Femur (tissue), 1 donor: ENCODE measurements at places on chromosomes 2 and 18.
A peak's percentile ranks its signal among the peaks of the same experiment; 100 is the strongest.

GRCh38 chr2:187920511-187920910 is 366.3 kb upstream of the TFPI start:
- DNase-seq = no peak

DNA sequence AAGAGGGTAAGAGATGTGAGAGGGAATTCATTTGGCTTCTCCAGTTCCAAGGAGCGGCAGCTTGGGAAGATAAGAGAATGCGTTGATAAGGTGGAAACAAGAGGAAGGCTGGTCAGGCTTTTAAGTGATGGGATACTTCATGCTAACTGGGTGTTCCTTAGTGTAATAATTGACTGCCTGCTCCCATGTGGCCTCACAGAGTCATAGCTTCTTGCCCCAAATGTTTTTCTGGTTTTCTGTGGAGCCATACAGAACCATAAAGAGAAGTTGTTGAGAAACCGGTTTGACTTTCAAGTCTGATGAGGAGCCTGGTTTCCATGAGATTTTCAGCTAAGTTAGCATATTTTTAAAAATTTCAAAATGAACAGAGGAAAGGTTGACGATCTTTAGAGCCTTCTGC is 97.5 kb upstream of the ZFP36L2 start:
- no peak for DNase-seq

- DNase-seq = no peak
Observed at GRCh38 chr18:10349561-10349960, 104.9 kb upstream of the APCDD1 start.

DNA sequence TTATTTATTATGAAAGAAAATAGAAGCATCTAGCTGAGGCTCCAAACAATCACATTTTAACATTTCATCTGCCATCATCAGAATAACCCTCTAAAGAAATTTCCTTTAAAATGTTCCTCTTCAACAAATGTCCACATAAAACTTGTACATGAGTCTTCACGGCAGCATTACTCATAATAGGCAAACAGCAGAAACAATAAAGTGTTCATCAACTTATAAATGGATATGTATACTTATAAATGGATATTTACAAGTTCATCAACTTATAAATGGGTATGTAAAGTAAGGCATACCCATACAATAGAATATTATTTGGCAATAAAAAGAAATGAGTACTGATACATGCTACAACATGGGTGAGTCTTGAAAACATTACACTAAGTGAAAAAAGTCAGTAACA is 33.5 kb upstream of the ASNSD1 start:
- no peak for DNase-seq

DNA sequence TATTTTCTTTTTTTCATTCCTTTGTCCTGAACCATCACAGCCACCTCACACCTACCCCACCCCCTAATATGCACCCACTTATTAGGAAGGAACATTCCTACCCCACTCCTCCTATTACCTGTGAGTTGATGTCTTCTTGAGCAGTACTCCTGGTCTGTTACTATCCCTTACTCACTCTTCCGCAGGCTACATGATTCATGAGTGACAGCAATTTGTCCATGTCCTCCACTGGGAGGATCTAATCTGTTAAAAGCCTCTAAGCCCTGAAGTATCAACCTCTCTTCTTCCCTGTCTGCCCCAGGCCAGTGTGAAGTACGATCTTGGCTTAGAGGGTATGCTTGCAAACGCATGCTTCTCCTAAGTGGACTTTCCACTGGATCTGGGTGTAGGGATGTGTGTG is 75.6 kb upstream of the RFX8 start:
- DNase-seq = no peak

GRCh38 chr2:199875400-199875799 is 24.4 kb upstream of the FTCDNL1 start:
- no peak for DNase-seq

DNA sequence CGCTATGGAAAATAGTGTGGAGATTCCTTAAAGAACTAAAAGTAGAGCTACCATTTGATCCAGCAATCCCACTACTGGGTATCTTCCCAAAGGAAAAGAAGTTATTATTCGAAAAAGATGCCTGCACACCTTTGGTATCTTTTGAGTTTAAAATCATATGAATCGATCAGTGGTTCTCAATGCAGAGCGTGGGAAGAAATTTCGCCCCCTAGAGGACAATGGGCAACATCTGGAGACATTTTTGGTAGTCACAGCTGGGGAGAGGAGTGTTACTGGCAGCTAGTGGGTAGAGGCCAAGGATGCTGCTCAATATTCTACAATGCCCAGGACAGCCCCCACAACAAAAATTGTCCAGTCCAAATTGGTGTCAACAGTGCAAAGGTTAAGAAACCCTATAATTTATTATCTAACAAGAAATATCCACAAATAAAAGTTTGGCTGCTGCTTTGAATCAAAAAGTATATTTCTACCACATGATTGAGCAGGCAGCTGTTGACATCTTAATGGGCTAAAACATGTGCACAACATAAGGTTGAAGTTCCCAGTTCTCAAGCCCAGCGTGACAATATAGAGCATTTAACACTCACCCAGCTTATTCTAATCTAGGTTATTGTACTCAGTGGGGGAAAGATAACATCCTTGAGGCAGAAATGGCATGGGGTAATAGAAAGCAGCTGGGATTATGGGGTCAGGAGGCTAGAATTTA is 425.7 kb downstream of the LRATD1 start:
- no peak for DNase-seq

DNA sequence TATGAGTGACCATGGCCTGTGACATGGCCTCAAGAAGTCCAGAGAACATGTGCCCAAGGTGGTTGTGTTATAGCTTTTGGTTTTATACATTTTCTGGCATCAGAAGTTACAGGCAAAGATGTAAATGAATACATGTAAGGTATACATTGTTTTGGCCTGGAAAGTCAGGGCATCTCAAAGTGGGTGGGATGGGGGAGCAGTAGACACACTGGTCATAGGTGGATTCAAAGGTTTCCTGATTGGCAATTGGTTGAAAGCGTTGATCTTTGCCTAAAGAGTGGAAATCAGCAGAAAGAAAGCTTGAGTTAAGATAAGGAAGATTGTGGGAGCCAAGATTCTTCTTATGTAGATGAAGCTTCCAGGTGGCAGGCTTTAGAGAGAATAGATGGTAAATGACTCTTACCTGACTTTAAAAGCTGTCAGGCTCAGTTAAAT is 62.1 kb upstream of the DYNAP start:
- DNase-seq = no peak

- no peak for DNase-seq
Observed at GRCh38 chr2:187942876-187943275, 348.8 kb upstream of the GULP1 start.

GRCh38 chr2:30492619-30493018 is 45.6 kb downstream of the LCLAT1 start:
- DNase-seq = no peak

GRCh38 chr2:86314125-86314524 is 23.3 kb downstream of the REEP1 start:
- DNase-seq = no peak

DNA sequence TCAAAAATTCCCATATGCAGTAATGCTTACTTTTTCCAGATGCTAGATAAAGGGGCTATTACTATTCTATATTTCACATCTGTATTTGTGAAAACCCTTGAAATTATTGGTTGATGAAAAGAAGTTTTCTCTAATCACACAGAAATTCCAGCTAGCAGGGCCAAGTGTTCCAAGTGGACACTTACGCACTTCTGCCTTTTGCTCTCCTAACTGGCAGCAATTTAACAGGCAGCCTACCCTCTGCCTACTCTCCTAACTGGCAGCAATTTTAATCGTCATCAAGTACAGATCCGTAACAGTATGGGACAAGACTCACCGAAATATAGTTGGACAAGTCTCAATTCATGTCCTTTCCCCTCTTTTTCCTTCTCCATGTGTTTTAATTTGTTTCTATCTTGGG is 12.0 kb downstream of the LRRC30 start:
- DNase-seq = no peak

DNA sequence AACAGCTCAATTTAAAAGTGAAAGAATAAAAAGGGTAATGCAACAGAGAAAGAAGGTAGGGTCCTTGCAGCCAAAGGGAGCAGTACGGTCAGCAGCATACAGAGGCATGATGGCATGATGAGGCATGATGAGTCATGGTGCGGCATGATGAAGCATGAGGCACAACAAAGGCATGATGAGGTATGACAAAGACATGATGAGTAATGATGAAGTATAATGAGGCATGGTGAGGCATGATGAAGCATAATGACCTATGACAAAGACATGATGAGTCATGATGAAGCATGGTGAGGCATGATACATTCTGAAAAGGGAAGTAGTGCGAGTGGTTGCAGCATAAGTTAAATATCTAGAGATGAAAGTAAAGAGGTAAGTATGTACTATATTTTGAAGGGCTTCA is 673.2 kb downstream of the TMEM182 start:
- DNase-seq = no peak

GRCh38 chr2:153388246-153388645 is 90.3 kb downstream of the RPRM start:
- DNase-seq = no peak

GRCh38 chr2:85437488-85438200 is 19.1 kb downstream of the SH2D6 start:
- peak; percentile 88 for DNase-seq

DNA sequence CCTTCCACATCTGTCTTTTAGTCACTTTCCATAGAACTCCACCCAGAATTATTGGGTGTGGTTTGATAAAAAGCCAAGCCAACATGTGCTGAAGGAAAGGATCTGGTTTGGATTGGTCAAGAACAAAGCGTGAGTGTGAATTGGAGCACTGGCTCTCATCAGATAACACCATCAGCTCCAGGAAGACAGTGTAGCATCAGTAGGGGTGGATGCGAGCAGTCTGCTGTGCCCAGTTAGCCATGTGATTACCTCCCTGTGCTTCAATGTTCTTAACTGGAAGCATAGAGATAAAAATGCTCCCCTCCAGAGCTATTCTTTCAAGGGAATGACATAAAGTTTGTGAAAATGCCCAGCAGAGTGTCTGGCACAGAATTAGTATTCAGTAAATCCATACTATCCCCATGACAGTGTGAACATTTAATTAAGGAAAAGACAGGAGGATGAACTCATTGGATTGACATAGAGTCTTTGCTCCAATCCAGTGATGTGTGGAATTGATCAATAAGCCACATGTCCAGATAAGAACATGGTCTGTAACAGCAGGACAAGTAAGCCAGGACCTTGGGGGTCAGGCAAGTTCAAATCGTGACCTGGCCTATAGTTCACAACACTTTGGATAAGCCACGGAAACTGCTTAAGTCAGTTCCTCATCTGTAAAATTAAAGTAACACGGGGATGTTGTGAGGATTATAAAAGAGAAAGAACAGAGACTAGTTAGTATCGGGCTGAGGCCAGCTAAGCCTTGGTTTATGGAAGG is 68.0 kb downstream of the FAM124B start:
- no peak for DNase-seq

DNA sequence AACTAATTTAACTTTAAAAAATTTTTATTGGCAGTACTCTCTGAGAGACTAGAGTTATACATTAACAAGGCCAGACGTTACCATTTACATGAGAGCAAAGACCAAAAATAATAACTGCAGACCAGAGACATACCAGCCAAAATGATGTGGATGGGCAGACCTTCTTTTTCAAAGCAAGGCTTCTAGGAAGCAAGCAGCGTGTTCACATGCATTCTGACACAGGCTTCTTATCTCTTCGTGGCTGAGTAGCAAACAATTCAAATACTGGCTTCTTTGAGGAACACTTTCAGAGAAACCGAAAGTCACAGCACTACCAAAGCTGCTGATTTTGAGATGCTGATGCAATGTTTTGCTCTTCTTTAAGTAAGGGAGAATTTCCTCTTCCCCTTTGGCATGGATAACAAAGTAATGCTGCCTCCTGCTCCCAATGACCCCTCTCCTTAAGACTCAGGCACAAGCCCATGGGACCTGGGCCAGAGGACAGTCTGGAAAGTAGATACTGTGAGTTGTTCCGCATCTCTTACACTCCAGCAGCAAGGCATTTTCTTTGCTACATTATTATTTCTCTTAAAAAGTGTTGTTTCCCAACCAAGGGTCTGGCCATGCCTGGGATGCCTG is 181.9 kb downstream of the MREG start:
- DNase-seq = no peak

DNA sequence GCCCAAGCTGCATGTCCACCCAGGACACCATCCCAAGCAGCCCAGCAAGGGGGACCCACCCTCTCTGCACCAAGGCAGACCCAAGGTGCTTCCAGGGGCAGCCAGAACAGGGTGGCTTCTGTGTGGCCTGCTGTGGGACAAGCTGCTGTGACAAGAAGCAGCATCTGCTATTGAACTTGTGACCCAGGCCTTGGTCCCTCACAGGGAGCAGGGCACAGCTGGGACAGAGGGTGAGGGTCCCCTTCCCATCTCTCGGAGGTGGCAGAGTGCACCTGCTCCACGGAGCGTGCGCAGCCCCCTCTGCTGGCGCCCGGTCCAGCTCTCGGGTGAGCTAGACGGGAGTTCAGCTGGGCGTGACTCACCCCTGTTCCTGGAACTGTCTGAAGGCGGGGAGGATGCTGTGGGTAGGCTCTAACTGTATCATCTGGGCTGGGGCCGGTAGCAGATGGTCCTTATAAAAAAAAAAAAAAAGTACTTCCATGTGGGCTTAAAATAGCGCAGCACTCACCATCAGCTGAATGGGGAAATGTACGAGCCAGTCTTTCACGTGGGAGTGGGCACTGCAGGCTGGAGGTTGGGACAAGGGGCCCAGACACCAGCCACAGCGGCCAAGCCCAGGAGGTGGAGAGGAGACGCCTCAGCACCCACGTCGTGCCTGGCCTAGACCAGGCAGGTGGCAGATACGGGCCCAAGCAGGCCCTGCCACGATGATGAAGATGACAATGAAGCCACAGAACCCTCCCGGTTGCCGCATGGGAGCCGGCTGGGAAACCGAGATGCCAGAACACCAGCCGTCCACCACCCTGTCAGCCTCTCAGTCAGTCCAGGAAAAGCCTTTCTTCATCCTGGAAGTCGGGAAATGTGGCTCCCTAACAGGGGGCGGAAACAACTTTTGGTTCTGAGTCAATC is 136.8 kb upstream of the ID2 start:
- peak; percentile 80 for DNase-seq

DNA sequence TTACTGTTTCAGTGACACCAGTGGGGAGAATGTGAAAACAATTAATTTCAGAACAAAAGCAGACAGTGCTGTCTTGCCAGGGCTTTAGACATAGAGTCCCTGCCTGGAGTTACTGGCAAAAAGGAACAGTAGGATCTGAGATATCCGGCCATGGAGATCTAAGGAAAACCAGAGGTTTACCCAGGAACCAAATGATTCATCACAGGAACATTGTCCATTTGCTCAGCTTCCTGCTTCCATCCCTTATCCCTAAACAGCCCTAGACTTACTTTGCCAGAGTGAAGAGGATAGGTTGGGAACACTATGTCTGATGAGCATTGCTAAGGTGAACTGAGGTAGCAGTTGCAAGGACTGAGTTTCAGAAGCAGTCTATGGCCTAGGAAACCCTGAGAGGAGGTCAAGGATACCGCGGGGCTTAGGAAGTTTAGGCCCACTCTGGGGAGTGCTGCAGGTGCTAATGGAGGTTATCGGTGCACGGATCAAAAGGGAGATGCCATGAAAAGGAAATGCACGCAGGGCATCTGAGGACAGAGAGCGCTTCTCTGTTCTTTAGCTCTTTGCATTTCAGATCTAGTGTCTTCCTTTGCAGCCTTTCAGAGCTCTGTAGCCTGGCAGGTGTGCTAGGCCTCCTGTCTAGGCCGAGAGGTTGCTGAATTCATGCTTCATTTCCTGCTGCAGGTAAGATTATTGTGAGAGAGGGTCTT is 223.9 kb downstream of the CDCA7 start:
- DNase-seq = no peak

GRCh38 chr2:218961229-218961628 is 1.8 kb downstream of the CDK5R2 start:
- DNase-seq = no peak

GRCh38 chr2:6309415-6310255 is 556.1 kb downstream of the CMPK2 start:
- DNase-seq = no peak
